Glomerular endothelial cell (primary cell): ENCODE measurements at places on chromosomes 12 and 14. TPM values are rescaled to one million over a fixed set of nuclear protein-coding genes. Genes with fewer than 3 reads are reported as not detected.

DNA sequence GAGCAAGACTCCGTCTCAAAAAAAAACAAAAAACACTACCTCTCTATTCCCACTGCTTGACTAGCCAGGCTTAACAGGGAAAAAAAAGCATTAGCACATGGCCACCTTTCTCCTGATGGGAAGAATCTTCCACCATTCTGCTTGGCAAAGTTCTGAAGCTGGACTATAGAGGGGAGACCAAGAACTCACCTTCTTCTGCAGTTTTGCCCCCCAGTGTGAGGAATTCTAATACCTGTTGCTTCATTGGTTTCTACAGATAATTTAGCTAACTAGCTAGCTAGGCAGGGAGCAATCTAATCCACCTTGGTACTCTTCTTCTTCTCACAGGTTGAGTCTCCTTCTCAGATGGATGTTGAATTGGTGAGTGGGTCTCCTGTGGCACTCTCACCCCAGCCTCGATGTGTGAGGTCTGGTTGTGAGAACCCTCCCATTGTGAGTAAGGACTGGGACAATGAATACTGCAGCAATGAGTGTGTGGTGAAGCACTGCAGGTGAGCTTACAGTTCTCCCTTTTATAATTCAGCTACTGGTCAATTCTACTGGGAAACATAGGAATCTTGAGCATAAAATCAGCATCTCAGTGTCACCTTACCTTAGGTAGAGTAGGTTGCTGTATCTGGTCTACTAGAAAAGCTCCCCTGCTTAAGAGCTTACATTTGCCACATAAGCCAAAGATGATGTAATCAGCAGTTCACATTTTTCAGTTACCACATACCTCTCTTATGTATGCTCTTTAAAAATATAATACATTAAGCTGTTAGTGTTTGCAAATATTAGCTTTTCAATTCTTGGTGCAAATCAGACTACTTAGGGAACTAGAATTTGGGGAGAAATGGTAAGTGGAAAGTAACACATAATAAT, 16.0 kb downstream of the METTL3 start:
- DNase-seq: no peak

GRCh38 chr12:19276767-19277166, 147.2 kb downstream of the PLEKHA5 start:
- no peak for DNase-seq

DNA sequence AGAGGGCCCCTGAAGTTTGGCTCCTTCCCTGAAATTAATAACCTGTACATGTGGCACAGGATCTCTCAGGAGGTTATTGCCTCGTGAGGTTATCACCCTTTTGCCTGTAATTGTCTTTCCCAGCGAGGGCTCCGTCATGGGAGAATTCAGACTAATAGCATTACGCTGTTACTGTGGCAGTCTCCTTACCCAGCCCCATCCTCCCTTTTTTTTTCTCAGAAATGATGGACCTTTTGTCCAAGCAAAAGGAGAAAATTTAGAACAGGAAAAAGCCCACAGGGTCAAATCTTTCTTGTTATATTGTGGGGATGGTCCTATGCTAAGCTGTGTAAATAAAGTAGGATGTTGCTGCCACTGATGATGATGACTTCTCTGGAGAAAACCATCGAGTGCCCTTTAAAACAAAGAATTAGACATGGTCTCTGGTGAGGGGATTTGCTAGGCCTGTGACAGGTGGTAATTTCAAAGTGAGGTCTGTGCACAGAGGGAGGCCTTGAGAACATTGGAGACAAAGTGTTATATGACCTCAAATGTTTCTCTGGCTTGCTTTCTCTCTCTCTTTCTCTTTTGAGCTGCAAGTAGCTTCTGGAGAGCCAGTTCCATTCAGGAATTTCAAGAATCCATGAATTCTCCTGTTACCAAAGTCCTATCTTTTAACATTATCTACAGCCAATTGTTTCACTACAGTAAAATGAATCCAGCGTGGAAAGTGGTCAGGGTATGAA, 357.2 kb downstream of the BMP4 start:
- DNase-seq: no peak

Gene NGB
- not detected in 2 replicates for total RNA-seq

DNA sequence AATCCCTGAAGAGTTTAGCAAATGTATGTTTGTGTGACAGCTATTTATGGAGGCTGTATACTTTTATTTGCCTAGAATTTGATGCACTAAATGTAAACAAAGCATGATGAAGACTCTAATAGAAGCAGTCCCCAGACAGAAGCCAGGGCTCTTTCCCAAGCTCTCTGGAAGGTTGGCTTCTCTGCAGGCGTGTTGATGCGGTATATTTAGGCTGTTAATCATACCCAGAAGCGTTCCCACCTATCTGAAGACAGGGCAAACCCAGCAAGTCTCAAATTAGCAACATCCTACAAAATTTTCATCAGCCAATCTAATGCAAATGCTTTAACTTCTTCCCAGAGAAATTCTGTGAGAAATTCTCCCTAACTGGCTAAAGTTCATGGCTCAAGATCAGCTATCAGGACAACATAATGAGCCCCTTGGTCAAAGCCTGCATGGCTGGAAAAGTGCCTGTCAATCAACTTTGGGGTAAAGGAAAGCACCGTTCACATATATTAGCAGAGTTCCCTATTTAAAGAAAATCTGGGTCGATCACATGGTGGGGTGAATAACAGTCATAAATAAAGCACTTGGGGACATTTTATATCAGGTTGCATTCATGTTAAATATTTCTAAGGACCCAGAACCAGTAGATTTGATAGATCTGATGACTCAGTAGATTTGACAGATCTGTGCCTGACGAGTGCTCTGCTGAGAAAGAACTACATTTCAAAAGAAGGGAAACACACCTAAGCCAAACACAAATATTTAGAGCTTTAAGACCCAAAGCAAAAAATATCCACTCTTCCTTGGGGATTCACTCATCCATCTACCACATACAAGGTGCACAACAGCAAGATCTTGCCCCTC, 46.6 kb downstream of the KSR2 start:
- no peak for DNase-seq

DNA sequence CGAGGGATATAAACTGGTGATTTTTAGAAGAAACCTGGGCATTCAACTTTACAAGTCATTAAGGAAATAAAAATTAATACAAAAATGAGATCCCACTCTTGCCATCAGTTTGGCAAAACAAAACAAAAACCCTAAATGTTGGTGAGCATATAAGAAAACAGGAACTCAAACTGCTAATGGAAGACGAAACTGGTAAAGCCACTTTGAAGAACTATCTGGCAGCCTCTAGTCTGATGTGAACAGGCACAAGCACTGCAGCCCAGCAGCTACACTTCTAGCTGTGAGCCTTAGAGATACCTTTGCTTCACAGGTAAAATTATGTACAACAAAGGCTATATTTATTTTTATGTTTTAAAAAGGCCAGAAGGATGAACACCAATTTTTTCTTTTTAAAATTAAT, 459.6 kb downstream of the ZFP36L1 start:
- DNase-seq: no peak

- no peak for DNase-seq
Observed at GRCh38 chr14:34231626-34232025, 230.4 kb downstream of the SPTSSA start.

- DNase-seq: peak; percentile 51
Observed at GRCh38 chr12:69059465-69060457, 126.8 kb upstream of the CPM start.

Gene KLRB1
- not detected in 2 replicates for total RNA-seq

Gene AQP5
- total RNA-seq: not detected in 2 replicates

DNA sequence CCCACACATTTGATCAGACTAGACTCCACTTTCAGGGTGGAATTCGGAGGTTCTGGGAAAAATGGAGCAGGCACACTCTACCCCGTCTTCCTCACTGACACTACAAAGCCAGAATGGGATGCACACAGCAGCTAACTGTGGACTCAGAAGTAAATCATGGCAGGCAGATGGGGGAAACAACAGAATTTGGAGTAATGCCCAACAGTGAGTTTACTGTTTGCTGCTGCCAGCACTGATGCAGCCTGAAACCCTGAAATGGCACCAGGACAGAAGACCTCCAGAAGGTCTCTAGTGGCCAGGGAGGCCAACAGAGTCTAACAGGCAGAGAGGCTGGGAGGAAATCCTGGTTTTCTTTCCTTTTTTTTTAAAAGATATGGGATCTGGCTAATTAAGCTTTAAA, 24.6 kb downstream of the KCTD10 start:
- DNase-seq: no peak

DNA sequence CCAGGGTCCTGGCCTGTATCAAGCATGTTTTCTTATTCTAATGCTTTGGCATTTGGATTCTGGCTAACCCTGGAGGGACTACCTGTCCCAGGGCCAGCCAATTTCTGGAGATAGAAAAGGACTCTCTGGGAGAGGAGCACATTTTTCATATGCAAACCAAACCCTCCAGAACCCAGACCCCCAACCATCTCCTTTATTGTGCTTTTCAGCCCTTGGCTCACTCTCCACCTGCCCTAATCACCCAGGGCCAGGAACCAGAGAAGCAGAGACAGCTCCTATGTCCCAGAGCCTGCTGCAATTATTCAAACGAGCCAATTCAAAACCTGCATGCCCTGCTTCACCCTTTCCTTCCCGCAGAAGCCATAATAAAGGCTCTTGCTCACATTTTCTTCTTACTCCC, 23.8 kb downstream of the HSPB8 start:
- DNase-seq: no peak

Gene FGF6
- not detected in 2 replicates for total RNA-seq

- DNase-seq: no peak
Observed at GRCh38 chr12:91732086-91732485, 413.6 kb downstream of the BTG1 start.

DNA sequence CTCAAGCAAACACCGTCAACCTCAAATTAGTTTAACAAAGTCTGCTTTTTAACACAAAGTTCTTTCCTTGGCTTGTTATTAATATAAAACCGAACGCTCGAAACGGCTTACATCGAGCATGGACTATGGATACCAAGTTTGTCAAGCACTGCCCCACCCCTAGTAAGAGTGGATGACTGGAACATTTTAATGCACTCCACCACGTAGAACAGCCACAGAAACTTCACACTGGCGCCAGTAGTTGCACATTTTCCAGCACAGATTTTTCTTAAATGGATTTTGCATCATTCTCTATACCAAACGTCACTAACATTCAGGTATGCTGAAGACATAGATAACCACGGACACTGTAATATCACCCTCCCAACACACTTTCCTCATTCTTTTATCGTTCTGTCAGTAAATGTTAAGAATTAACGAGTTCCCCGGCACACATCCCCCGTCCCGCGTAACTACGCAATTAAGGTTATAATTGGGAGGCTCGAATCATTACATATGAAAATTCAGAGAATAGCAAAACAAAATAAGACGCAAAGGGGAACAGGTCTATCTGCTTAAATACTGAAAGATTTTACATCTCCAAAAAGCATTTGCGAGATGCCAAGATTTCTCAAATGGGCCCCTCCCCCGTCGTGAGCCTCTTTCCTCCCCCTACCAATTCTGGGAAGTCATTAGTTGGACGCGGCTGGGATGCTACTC, 990 bp downstream of the FERMT2 start:
- no peak for DNase-seq

DNA sequence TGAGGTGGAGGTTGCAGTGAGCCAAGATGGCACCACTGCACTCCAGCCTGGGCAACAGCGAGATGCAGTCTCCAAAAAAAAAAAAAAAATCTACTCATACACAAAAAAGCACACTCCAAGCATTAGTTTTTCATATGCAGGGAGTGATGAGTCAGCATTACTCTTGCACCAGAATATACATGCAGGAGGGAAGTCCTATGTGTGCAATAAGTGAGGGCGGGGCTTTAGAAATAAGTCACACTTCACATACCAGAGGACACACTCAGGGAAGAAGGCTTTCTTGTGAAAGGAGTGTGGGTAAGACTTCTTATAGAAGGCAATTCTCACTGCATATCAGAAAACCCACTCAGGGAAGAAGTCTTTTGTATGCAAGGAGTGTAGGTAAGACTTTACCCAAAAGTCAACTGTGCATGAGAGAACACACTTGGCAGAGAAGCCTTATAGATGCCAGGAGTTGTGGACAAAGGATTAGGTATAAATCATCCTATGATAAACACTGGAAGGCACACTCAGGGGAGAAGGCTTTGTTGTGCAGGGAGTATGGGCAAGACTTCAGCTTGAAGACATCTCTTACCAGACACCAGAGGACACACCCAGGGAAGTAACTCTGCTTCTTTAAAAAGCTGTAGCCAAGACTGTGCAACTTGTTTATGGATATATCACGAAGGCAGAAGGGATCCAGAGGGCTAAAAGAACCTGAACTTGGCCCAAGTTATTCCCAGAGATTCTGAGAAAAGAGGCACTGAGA, 50.5 kb downstream of the ATF7 start:
- no peak for DNase-seq

DNA sequence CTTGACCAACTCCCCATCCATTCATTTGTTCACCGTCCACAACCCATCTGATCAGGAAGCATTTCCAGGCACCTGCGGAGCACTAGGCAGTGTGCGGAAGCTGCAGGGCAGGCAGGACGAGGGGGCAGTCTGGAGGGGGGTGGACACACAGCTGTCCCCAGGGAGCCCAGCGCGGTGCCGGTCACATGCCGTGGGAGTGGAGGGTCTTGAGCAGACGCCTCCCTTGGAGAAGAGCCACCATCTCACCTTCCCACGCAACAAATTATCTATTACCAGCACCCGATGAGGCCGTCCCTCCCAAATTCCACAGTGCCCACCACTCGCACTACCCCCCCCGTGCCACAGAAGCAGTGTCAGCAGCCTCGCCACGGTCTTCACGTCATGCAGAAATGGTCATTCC, 10.8 kb downstream of the DLK1 start:
- no peak for DNase-seq

Gene KCNH5
- not detected in 2 replicates for total RNA-seq

DNA sequence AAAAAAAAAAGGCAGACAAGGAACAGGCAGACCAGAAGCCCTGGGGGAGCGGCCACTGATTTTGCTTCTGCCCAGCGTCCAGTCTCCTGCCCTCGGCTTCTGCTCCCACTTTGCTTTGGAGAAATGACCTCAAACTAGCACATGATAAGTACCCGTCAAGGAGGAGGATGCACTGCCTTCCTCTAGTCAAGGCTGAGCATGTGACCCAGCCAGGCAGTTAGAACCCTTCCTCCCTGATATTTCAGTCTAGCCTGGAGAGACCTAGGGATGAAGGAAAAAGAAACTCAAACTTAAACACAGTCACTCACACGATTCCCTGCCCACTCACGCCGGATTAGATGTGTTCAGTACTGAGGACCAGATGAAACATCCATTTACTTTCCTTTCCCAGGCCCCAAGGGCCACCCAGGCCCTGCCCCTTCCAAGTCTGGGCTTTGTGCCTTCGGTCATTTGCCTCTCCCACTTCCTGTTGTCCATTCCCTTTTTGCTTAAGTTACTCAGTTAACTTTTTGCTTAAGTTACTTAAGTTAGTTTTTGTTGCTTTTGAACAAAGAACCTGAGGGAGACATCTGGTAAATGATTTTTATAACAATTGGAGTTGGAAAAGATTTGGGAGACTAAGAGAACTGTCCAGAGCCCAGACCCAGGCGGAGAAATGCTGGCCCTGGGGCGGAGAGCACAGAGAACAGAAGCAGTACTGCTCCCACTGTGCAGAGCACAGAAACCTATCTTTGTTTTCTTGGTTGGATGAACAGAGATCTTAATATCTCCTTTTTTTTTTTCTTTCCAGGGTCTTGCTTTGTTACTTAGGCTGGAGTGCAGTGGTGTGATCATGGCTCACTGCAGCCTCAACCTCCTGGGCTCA, 23.0 kb upstream of the TTC7B start:
- no peak for DNase-seq
